ENCODE measurements at places on chromosomes 13 and 19.
A peak's percentile ranks its signal among the peaks of the same experiment; 100 is the strongest.

GRCh38 chr13:74273581-74273980, 139.4 kb upstream of the KLF12 start:
- DNase-seq, result no peak

DNA sequence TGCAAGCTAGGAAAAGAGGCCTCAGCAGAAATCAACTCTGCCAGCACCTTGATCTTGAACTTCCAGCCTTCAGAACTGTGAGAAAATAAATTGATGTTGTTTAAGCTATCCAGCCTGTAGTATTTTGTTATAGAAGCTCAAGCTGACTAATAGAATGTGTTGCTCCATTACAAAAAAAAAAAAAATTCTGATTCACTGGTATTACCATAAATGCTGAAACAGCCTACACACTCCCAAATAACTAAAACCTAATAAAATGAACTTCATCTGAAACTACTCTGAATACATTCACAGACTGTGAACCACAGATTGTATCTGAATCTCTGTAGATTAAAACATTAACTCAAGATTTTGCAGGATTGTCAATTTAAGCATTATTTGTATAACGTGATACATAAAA, 49.5 kb downstream of the RAP2A start:
- no peak for DNase-seq

- no peak for DNase-seq
These were observed 16.4 kb upstream of the EMP3 start for GRCh38 chr19:48308631-48309586.

DNA sequence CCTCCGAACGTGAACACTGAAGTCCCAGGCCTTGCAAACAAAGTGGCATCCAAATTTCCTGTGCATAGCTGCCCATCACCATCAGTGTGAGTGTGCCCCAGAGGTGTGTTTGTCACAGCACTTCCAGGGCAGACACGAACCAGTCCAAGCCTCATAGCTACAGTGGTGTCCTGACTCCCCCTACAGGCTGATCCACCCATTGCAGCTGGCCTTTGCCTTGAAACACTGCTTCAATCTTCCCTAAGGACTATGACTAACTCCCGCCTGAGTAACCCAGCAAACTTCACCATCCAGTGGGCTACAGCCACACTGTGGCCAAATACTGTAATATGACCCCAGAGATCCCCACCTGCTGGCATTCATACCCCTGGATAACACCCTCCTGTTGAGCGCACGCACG, 3.9 kb downstream of the ZNF266 start:
- peak; percentile 7 for DNase-seq

DNA sequence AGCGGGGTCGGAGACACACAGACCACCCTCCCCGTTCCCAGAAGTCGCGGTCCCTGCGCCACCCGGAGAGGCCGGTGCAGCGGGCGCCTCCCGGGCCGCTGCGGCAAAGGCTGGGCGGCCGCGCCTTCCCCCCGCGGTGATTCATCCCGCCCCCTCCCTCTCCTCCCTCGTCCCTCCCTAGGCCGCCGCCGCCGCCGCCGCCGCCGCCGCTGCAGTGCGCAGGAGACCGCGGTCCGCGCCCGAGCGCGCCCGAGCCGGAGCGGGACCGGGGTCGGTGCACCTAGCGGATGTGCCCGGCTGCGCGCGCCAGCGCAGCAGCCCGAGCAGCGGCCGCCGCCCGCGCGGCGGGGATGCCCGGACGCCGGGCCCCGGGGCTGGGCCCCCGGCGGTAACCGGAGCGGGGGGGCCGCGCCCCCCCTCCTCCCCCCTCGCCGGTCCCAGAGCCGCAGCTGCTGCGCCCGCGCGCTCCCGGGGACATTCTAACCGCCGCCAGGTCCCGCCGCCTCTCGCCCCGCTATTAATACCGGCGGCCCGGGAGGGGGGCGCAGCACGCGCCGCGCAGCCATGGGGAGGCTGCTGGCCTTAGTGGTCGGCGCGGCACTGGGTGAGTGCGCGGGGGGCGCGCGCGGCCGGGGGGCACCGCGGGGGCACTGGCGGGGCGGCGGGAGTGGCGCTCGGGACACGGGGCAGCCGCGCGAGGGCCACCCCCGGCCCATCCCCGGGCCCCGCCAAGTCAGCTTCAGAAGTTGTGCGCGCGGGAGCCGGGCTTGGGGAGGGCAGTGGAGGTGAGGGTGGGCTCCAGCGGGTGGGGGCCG, at the start of gene SCN1B:
Gene SCN1B, plus strand, starts transcription at position 214 of the 815 bp plus-strand sequence. Its CDS starts 351 bp downstream, at position 565.
- DNase-seq, result peak; percentile 75

- DNase-seq, result no peak
These were observed 59.0 kb downstream of the PTPRS start for GRCh38 chr19:5281588-5281987.

GRCh38 chr19:34426096-34426661, 2.0 kb upstream of the UBA2 start:
- DNase-seq, result no peak

DNA sequence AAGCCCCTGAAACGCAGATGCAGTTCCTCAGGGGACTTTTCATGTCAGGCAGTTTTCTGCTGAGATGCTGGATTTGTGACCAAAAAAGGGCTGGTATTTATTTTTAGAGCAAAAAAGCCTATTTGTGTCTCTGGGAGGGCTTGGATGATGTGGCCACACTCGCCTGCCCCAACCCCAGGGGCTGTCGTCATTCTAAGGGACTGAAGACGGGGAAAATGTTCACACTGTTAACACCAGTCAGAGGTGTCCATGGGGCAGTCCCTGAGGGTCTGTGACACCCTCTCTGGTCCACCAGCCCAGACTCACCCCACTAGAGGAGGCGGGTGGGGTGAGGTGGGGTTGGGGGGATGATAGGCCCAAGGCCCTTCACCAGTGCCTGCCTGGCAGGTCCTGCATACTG, 15.9 kb upstream of the EPHX3 start:
- peak; percentile 23 for DNase-seq

DNA sequence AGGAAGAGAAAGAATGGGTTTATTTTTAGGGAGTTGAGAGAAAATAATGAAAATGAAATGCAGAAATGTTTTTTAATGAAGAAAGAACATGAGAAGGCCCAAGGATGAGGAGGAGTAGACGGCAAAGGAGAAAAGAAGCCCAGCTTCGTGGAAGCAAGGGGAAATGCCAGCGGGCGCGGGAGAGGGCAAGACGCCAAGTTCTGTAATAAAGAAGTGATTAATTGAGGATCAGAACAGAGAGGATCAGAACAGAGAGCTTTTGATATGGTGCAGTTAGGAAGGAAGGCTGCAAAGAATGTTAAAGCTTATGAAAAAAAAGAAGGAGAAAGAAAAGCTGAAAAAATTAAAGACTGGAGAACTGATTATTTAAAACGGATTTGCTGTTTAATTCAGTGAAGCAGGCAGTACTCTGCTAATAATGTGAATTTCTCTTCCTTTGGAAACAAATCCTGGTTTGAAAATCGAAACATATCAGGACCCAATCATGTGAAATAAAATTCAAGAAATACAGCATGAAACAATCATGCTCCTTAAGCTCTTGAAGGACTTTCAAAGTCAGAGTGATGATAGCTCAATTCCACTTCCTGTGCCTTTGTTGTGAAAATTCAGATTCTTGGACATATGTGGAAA, 99.3 kb upstream of the SOX1 start:
- DNase-seq, result peak; percentile 1

GRCh38 chr19:30431591-30431990, 59.4 kb downstream of the ZNF536 start:
- DNase-seq, result no peak

DNA sequence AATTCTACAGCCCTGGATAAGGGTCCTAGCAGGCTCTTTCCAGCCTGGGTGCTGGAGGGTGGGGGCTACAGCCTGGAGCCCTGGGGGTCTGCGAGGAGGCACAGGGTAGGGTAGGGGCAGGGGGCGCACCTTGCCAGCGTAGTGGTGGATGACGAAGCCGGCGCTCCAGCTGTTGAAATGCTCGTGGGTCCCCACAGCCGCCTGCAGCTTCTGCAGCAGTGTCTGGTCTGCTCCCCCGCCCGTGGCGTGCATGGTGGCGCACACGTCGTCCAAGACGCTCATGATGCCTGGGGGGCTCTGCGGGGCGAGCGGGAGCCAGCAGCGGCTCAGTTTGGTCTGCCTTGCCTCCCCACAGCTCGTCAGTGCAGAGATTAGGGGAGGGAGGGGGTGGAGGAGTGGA, 30.2 kb upstream of the ZNF414 start:
- no peak for DNase-seq

GRCh38 chr13:98559169-98559568, 17.7 kb downstream of the STK24 start:
- no peak for DNase-seq

DNA sequence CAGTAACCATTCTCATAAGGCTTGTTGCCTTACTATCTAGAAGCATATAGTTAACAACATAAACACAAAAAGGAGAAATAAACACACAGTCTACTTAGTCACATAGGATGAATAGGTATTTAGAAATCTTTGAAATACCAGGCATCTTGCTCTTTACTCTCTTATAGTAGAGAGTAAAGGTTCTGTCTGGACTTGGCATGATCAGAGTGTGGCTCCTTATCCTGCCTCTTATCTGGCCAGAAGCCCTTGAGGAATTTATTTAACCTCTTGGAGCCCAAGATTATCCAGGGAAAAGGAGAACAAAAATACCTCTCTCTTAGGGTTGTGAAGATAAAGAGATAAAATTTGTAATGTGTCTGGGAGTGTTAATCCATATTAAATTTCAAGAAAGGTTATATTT, 100.2 kb upstream of the MBNL2 start:
- DNase-seq, result peak; percentile 45

DNA sequence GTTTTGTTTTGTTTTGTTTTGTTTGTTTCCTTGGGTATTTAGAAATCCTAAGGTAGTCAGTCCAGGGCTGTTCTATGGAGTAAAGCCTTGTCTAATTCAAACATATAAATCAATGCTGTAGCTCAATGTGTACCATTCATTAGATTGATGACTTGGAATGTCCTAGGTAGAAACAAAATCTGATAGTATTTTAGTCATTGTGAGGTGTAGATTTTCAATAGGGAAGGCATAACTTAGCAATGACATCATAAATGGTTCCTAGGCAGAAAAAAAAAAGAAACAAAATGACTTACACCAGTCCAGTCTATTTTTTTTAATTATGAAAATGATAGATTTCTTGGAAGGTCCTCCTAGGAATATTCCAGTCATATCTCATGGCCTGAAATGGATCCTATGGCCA, 189.9 kb downstream of the SPRY2 start:
- DNase-seq, result no peak

DNA sequence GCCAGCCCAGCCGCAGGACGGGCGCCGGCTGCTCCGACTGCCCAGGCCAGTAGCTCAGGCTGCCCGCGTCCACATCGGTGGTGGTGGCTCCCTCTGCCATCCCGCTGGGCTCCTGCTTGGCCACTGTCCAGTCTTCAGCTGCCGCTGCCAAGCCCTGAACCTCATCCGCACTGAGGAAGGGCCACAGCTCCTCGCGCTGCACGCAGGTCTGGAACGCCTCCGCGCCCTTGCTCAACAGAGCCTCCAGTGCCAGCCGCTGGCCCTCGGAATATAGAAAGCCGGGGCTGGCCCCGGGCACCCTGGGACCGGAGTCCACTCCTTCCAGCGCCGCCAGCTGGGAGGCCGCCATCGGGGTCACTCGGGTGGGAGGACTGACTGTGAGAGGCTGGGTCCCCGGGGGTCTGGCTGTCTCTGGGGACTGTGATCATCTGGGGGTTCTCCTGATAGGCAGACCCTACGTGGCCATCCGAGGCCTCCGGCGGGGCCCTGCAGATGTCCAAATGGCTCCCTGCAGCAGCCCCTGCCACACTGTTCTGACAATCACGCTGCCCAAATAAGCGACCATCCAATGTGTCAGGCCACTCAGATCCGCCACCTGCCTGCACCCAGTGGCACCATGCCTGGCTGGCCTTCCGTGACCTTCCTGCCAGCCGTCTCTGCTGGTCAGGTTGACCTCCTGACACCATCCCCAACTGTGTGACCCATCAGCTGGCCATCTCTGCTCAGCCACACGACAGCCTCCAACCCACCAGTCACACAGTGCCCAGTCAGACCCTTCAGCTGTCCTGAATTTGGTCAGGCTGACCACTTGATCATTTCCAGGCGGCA, 1.6 kb downstream of the FAM83E start:
- no peak for DNase-seq

- no peak for DNase-seq
These were observed 27.7 kb upstream of the NBEA start for GRCh38 chr13:34914416-34914815.
